Fibroblast of villous mesenchyme (primary cell): ENCODE measurements at places on chromosomes 12 and 14.

GRCh38 chr12:72236071-72236705, 36.0 kb upstream of the TRHDE start:
- peak; percentile 17 for DNase-seq

DNA sequence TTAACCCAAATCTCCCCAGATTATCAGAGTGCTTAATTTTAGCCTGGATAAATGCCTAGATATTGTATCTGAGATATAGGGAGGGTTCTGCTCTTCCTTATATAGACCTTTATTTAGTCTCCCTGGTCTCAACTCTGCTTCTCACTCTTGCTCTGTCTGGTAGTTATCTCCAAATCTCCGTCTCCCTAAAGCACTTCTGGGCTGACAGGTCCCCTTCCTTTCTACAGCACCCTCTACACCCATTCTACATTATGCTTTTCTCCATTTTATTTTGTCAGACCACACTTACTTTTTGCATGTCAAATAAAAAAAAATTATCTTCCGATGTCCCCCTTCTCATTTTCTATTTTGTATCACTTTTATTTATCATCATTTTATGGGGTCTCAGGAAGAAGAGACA, 2.0 kb upstream of the ERC1 start:
- DNase-seq = no peak

DNA sequence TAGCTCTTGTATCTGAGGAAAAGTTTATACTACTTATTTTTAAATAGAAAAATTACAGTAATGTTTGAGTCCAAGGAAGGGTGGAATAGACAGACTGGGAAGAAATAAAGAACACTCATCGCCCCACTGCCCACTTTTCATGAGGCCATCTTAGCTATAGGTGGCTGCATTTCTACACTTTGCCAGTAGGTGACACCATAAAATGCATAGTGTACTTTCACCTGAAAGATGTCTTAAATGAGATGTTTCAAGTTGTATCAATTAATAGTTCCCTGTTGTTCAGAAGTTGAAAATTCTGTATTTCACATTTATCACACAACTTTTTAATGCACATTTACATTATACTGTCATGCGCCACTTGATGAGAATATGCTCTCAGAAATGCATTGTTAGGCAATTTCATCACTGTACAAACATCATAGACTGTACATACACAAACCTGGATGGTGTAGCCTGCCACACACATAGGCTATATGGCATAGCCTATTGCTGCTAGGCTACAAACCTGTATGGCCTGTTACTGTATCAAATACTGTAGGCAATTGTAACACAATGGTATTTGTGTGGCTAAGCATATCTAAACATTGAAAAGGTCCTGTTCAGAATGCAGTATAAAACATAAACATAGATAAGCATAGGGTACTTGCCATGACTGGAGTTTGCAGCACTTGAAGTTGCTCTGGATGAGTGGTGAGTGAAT, 27.6 kb downstream of the PMCH start:
- peak; percentile 45 for DNase-seq

- DNase-seq = no peak
These were observed 265.7 kb upstream of the MGAT4C start for GRCh38 chr12:86521870-86522269.

DNA sequence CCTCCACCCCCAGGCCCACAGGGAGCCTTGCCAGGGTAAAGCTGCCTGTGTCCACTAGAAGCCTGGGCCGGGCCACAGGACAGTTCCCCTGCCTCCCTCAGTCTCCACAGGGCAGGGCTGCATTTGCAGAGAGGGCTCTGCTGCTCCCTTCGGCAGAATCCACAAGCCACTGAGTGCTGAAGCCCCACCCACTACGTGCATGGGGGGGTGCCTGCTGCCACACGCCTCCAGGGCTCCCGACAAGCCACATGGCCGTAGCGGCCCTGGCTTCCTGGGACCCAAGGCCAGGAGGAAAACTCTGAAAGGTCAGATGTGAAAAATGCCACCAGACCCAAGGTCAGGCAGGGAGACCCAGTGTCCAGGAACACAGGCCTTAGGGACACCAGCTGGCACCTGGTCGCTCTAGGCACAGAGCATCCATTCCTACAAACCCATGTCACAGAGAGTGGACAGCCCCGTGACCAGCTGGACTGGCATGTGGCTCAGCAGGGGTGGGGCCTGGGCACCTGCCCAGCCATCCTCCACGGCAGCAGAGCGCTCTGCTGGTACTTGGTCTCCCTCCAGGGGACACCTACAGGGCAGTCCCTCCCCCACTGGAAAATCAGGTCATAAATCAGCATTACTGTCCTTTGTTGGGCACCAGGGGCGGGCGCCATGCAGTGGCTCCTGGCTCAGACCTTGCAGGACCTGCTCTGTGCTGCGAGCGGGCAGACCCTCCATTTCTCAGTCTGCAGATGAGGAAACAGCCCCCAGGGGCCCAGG, 42.9 kb downstream of the CCDC85C start:
- DNase-seq = no peak

DNA sequence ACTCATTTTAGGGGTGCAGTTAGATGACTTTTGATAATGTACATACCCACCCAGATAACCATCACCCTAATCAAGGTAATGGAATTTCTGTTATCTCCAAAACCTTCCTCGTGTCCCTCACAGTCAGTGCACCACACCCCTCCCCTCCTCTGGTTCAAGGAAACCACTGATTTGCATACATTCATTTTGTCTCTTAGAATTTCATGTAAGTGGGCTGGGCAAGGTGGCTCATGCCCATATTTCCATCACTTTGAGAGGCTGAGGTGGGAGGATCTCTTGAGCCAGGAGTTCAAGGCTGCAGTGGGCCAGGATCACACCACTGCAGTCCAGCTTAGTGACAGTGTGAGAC, 15.7 kb downstream of the ADIPOR2 start:
- DNase-seq = no peak

GRCh38 chr12:59780605-59781135, 184.8 kb downstream of the SLC16A7 start:
- peak; percentile 53 for DNase-seq

DNA sequence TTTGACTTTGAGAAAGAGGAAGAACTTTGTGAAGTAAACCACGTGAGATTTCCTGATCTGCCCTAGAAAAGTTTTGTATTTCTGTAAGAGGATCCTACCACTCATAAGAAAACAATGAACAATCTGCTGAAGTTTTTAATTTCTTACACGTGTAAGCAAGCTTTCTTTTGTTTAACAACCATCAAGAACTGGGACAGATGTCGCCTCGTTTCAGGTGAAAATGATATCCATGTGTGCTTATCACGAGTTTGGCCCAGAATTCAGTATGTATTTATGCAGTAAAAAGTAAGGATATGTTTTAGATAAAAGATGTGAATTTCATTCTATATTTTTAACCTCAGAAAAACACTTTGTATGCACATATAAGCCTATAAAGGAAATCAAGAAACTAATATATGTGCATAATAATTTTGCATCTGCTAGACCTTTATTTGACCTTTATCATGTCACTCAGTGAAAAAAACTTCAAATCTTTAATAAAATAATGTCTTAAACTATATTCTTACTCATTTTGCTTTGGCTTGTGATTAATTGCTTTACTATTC, 56.9 kb upstream of the DHRS4 start:
- DNase-seq = no peak
